HS-27A (cell line): ENCODE measurements at places on chromosomes 5 and 9.

- no peak for DNase-seq
Measured at GRCh38 chr5:141608557-141608956, 10.2 kb downstream of the DIAPH1 start.

- DNase-seq: no peak
Measured at GRCh38 chr5:130720355-130720754, 444.7 kb downstream of the HINT1 start.

DNA sequence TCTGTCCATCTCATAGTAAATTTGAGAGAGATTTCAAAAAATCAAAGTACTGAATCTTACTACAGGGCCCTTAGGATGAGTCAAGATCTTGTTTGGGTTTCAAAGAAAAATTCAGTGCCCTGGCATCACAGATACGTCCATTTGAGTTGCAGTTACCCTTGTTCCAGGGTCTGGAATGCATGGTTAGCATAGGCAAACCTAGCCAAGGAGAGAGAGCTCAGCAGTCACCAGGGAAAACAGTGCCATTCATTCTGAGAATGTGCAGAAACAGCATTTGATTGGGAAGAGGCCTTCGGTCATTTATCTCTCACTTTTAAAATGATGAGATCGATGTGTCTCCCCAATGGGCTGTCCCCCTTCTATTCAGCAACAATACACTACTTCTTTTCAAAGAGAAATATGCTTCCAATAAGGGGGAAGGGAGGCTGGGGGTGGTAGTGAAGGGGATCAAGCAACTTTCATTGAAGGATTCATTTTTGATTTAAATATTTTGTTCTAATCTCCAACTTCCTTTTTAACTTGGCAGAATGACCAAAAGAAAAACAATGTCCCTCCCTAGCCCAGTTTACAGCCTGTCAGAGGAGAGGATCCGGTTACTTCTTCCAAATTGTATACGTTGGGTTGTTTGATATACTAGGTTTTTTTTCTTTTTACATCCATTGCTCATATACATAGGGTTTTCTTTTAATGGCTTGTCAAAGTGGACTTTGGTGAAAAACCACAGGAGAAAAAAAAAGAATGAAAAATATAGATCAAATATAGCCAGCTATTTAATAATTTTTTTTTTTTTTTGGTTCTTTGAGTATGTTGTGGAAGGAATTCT is 491.1 kb downstream of the CCDC171 start:
- no peak for DNase-seq

GRCh38 chr5:16493261-16493660 is 27.7 kb upstream of the ZNF622 start:
- no peak for DNase-seq

DNA sequence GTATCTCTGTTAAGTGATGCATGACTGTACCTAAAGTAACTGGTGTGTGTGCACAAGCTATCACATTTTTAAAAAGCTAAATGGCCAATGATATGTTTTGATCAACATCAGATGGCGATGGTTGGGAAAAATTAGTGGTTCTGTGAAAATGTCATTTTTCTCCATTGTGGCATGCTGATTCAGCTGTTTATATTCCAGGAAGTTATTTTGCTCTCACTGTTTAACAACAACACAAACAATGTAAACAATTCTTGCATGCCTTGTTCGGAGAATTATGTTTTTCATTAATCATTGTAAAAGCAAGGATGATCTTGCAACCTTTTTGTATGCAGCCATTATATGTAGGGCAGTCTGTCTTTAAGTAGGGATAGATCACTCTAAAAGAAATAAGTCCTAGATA is 106.1 kb upstream of the LHFPL2 start:
- no peak for DNase-seq

DNA sequence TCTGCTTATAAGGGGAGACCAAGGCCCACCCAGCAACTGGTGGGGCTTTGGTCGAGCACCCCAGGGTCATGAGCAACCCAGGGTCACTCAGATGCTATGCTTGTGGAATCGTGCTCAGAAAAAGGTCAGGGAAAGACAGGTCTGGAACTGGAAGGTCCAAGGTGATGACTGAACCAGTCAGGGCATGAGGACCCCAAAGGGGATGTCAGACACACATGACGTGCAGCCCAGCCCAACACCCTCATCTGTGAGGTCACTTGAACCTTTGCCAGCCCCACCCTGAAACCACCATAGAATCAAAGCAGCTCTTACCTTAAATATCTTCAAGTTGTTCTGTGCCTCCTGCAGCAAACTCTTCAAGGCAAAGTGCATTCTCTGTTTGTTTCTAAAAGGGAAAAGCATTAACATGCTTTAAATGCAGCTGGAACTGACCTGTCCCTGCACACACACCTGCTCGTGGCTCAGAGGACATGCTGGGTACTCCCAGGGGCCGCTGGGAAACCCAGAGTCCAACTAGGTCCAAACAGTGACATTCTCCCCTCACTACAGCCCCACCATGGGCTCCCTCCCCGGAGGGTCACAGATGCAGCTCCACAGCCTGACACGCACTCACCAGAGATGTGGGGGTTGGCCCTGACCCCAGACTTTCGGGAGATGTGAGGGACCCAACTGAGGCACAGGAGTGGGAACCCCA is 29.4 kb downstream of the IPPK start:
- no peak for DNase-seq

DNA sequence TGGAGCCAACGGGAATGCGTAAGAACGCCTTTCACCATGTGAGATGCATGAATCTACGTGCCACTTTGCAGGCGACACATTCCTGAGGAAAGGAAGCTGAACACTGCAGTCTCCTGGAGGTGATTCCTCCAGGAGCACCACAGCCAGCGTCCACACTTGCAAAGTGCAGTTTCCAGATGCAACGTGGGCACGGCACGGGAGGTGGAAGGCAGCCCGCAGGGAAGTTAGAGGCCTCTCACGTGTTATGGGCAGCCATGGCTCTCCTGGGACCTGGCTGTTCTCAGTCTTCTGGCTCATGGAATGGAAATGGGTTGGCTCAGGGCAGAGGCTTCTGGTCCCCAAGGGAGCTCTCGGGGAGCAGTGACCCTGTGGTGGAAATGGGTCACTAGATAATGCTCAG is 381.0 kb upstream of the IRX4 start:
- no peak for DNase-seq

DNA sequence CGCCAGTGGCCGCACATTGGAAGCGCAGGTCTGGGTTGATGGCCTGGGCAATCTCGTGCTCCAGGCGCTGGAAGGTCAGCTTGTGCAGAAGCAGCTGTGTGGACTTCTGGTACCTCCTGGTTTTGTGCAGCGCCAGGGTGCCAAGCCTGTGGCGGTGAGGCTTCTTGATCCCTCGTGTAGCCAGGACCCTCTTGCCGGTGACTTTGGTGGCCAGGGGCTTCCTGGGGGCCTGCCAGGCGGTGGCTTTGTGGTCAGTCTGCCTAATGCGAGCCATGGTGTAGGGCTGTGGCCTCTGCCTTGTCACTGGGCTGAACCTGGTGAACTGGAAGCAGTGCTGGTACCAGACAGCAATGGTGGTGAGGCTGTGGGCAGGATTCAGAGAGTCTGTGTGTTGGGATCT is 6.2 kb upstream of the TAF11L13 start:
- no peak for DNase-seq

DNA sequence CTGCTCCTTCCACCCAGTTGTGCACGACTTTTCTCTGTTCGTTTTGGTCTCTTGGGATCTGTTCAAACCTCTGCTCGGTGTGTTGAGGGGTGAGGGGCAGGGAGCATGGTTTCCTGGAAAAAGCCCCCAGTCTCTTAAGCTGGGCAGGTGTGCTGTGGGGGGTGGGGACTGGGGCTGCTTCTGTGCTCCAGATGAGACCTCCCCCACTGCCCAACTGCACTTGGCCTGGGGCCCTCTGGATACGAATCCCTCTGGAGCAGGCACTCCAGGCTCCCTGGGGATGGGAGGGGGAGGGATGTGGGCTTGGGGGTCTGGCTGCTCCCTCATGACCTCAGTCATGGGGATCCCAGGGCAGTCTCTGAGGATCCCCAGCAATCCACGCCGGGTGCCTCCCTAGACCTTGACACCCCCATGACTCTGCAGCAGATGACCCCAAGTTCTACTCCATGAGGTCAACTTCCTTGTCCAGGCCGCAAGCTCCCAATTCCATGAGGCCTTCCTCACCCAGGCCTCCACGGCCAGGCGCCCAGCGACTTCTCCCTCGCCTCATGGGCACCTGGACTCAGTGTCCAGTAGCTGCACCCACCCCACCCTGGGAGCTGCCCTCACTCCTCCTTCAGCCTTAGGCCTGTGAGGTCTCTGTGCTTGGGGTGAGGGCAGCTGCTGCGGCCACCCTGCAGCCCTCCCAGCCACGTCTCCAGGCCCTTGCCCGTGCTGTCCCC is 5.9 kb upstream of the AHRR start:
- DNase-seq: no peak

GRCh38 chr9:124128568-124129166 is 117.1 kb downstream of the LHX2 start:
- DNase-seq: peak; percentile 19

GRCh38 chr5:150278916-150279315 is 10.7 kb downstream of the CAMK2A start:
- DNase-seq: no peak

DNA sequence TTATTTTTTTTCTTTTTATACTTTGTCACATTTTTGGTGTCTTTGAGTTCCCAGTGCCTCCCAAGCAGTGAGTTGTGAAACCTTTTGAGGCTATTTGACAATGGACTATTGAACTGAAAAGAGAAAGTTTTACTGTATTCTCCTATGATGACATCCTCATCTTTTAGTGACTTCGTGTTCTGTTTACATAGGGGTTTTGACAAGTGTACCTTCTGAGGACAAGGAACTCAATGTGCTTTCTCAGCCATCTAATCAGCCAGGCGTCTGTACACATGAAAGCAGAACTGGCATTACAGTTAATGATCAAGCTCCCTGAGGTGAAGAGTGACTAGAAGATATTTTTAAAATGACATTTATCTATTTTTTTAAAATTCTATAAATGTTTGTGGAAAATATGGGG is 175.5 kb downstream of the ANXA1 start:
- no peak for DNase-seq

DNA sequence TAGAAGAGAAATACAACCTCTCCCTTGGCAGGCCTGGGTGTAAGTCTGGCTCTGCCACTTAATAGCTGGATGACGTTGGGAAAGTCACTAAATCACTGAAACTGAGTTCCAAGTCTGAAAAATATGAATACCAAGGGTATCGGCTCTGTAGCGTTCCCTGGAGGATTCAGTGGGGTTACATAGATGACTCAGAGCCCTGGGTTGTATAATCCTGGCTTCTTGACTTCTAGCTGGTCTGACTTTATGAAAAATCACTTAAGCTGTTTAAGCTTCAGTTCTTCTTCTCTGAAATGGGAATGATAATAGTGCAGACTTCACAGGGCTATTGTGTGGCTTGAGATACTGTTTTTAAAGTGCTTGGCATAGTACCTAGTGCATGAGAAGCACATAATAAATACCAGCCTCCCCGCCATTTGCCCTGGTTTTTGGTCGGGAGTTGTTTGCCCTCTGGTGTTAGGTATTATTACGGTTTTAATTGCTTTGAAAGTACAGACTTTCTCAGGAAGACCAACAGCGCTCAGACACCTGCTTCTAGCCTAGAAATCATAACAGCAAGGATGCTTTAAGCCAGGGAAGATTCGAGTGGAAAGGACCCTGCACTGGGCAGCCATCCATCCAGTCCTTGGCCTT is 43.0 kb downstream of the CYFIP2 start:
- no peak for DNase-seq

DNA sequence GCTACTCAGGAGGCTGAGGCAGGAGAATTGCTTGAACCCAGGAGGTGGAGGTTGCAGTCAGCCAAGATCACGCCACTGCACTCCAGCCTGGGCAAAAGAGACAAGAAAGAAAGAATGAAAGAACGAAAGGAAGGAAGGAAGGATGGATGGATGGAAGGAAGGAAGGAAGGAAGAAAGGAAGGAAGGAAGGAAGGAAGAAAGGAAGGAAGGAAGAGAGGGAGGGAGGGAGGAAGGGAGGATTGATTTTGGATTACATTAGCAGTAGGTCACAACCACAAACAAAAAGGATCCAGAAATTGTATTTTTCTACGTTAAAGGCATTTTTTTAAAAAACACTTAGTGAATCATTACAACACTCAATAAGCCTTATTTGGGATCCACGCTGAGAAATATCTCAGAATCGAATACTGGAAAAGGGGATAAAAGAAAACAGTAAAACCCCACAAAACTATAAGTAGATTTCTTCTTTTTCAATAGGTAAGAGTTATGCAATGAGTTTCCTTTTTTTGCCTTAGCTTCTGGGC is 136.9 kb upstream of the FREM1 start:
- no peak for DNase-seq

GRCh38 chr5:169534311-169534880 is 49.2 kb upstream of the SPDL1 start:
- DNase-seq: no peak

GRCh38 chr5:123208668-123209501 is 119.8 kb downstream of the PRDM6 start:
- no peak for DNase-seq

DNA sequence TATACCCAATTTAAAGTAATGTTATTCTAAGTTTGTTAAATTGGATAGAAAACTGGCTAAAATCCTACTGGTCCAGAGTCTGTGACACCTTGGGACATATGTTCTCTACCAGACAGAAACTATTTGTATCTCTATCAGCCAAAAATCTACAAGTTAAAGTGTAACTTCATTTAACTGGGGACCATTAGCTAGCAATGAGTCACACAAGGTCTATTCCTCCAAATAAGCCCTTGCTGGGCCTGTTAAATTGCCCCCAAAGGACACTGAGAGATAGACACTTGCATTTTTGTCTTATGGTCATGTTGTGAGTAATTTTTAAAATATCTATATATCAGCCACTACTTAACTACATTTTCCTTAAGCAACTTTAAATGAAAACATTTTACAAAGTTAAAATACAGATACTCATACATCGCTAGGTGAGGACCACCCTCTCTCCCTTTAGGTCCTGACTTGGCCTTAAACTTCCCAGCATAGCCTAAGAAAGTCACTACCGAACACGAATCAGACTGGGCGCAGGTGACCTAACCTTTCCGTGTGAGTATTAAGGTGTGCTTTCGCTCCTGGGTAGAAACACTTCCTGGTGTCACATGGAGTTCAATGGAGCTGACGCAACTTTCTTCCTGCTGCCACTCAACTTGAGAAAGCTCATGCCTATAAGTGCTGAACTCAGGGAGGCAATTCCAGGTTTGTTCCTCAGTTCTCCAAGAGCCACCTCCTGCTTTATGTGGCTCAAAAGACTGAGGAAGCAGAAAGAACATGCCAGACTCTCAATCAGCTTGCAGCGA is 249.1 kb downstream of the DIRAS2 start:
- DNase-seq: no peak

- DNase-seq: no peak
Measured at GRCh38 chr9:102911185-102911584, 83.9 kb upstream of the CYLC2 start.

- DNase-seq: no peak
Measured at GRCh38 chr5:83751201-83751600, 30.5 kb upstream of the HAPLN1 start.
